Thoracic aorta (tissue), 2 donors: ENCODE measurements at places on chromosomes 16 and 17. TPM values are rescaled to one million over a fixed set of nuclear protein-coding genes. Genes with fewer than 3 reads are reported as not detected.

DNA sequence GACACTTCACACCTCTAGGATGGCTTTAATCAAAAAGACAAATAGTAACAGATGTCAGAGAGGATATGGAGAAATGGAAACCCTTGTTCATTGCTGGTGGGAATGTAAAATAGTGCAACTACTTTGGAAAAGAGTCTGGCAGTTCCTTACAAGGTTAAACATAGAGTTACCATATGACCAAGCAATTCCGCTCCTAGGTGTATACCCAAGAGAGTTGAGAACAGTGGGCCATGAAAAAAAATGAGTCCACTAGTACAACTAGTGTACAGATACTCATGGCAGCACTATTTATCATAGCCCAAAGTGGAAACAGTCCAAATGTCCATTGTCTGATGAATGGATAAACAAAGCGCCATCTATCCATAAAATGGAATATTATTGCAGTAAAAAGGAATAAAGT, 39.1 kb downstream of the OR1D5 start:
- DNase-seq, result no peak

The BEAN1 gene
- total RNA-seq, result 0.28 TPM

DNA sequence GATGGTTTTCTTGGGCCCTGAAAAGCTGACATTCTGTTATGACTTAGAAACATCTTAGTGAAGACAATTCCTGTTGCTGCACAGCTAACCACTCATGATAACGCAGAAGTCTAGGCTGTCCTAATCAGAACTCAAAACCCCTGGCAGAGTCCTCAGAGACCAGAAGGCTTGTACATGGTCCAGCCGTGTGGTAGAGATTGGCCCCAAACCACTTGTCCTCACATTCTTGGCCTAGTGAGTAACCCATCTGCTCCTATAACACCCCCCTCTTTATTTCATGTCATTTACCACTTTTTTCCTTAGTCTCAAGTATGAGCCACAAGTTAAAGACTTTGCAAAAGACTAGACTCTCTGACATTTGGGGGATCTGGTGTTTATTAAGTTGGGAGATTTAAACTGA, 116.5 kb upstream of the ADAMTS18 start:
- no peak for DNase-seq

The SEBOX gene
- total RNA-seq, result not detected

The RASD1 gene
- total RNA-seq, result 23.0 TPM

The C16orf92 gene
- not detected for total RNA-seq

GRCh38 chr17:44203731-44204440, 4.2 kb upstream of the ATXN7L3 start:
- DNase-seq, result no peak

The TOB1 gene
- total RNA-seq, result 19.8 TPM

The TOX3 gene
- total RNA-seq, result not detected

DNA sequence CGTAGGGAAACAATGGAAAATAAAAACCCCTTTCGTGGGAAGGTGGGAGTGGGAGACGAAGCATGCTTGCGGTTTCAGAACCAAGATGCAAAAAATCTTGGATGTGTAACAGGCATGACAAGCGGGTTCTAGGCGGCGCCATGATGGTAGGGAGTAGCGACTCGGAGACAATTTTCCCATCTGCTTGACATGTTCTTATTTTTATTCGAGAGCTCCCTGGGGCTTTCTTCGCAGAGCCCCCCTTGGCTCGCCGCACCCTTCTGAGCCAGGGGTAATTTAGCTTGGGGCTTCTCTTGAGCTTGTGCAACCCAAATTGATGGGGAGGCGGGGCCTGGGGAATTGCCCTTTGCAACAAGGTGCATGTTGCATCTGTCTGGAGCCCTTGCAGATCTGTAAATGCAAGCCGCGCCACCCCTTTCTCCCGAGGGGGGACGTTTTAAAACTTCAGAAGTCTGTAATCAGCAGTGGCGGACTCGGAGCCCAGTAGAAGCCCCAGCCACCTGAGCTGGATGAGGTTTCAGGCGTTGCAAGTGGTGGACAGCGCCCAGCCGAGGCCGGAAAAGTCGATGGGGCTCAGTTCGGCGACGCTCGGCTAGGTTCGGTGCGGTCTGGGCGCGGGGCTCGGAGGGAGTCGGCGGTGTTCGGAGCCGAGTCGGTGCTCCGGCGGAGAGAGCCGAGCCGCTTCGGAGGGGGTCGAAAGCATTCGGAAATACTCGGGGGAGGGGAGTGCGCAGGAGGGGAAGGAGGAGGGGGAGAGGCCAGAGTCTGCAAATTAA, 2.9 kb downstream of the GNAO1 start:
- DNase-seq, result peak; percentile 20

- DNase-seq, result no peak
These were observed 56.9 kb downstream of the MAP2K6 start for GRCh38 chr17:69471406-69471805.

DNA sequence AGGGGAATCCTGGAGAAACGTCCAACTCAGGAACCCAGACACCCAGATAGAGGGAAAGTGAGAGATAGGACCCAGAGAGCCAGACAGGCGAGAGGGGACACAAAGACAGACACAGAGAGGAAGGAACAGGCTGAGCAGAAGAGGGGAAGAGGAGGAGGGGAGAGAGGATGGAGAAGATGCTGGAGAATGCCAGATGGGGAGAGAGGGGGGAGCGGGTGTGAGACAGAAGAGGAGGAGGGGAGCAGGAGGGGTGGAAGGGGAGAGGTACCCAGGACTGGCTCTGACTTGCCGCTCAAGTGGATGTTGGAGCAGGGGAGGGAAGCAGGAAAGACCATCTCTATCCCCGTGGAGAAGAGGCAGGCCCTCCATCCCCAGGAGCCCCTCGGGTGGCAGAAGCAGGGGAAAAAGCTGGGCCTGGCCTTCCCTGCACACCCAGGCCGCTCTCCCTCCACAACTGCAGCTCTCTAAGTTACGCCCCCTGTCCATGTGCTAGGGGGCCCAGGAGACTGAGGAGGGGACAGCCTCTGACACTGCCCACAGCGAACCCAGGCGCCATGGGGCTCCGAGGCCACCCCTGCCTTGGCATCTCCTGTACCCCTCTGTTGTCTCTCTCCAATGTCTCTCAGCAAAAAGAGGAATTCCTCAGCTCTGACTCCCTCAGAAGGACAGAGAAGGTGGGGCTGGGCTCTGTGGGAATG, 4.8 kb downstream of the PPP1R9B start:
- DNase-seq, result no peak

The CDK5R1 gene
- total RNA-seq, result 1.1 TPM

The AXIN2 gene
- 27.4 TPM for total RNA-seq

The SPATA22 gene
- not detected for total RNA-seq

The SLC47A1 gene
- 17.0 TPM for total RNA-seq

GRCh38 chr17:57152967-57153528, 68.0 kb downstream of the AKAP1 start:
- no peak for DNase-seq

The ZMYND15 gene
- total RNA-seq, result 5.8 TPM

- DNase-seq, result no peak
These were observed 18.4 kb downstream of the GJD3 start for GRCh38 chr17:40345994-40346764.

DNA sequence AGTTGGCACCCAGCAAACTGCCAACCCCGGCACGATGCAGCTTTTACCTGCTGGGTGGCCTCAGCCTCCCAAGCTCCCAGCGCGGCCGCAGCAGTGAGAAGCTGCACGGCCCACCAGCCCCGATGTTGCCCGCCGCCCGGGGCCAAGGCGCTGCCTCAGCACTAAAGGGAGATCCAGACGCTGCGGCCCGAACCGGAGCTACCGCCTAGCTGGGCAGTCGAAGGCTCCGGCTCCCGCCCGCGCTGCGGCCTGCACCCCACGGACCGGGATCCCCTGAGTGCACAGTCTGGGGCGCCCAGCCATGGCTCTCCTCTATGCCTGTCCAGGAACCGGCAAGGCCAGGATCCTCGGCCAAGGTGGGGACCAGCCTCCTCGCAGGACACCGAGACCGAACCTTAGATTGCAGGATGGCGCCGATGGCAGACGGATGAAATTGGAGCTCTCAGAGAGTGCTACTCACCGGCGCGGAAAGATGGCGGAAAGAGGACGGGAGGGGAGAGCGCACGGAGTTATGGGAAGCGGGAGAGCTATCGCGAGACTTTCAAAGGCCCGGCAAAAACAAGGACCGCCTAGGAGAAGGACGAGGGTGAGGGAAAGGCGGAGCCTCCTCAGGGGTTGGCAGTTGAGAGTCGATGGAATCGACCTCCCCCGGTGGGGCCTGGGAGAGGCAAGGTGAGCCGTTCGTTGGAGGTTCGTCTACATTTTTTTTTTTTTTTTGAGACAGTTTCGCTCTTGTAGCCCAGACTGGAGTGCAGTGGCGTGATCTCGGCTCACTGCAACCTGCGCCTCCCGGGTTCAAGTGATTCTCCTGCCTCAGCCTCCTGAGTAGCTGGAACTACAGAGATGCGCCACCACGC, at the start of gene RPS15A:
Gene RPS15A, minus strand, starts transcription at position 485 of the 857 bp plus-strand sequence. CDS start 1,221 bp downstream, outside the sequence.
- DNase-seq, result peak; percentile 91

The VAT1 gene
- 91.5 TPM for total RNA-seq

The ATP1B2 gene
- total RNA-seq, result 1.1 TPM

- no peak for DNase-seq
These were observed 32.7 kb upstream of the AXIN2 start for GRCh38 chr17:65593855-65594845.

GRCh38 chr16:85530370-85530739, 82.8 kb upstream of the GSE1 start:
- DNase-seq, result no peak

- DNase-seq, result no peak
These were observed at the start of gene SF3B3 for GRCh38 chr16:70523743-70524398. Gene SF3B3 (plus strand): TSS chr16:70523816. CDS start chr16:70526657, 2,841 bp downstream.

DNA sequence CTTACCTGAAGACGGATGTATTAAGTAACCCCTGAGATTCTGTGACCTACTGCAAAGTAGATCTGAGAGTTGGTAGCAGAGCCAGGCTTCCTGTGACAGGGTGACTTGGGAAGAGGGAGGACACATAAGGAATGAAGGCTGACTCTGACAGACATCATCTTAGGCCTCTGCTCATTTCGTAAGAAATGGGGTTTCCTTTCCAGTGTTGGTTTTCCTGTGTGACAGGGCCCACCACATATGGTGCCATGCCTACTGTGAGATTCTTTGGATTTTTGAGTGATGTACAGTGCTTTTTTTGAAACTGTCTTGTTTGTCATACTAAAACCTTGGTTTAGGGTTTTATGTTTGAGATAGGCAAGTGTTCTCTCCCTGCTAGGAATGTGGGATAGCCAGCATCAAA, 12.7 kb downstream of the LIG3 start:
- DNase-seq, result no peak

- DNase-seq, result no peak
These were observed 3.4 kb upstream of the HP start for GRCh38 chr16:72050769-72051464.

The CACNB1 gene
- 14.3 TPM for total RNA-seq

- DNase-seq, result no peak
These were observed 76.6 kb downstream of the ABCC6 start for GRCh38 chr16:16146380-16147315.

DNA sequence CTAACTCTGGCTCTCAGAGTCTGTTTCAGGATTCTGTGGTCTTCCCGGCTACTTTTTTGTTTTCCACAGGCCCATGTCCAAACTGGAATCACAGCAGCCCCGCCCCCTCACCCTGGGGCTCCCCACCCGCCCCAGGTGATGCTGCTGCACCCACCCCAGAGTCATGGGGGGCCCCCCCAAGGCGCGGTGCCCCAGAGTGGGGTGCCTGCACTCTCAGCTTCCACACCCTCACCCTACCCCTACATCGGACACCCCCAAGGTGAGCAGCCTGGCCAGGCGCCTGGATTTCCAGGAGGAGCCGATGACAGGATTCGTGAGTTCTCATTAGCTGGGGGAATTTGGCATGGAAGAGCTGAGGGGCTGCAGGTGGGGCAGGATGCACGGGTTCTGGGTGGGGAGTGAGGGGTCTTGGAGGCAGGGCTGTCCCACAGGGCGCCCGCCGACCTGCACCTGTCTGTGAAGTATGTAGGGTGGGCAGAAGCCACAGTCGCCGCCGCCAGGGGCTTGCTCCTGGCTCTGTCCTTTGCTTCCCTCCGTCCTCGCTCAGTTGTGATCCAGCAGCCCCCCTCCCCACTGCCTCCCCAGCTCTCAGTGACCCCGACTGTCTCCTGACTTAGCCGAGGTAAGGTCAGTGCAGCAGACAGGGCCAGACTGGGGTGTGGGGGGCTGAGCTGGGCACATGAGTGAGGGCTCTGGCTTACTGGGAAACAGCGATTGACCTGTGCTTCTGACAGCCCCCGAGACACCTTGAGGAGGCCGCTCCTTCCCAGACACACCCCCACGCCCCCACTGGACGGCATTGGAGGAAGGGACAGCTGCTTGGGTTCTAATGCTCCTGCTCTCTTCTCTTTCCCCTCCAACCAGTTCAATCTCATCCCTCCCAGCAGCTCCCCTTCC, 10.0 kb downstream of the TUFM start:
- no peak for DNase-seq

- DNase-seq, result no peak
These were observed 29.1 kb downstream of the LDHD start for GRCh38 chr16:75087375-75087979.

The TAOK1 gene
- total RNA-seq, result 64.6 TPM

- no peak for DNase-seq
These were observed 21.4 kb upstream of the C17orf113 start for GRCh38 chr17:42071810-42072209.

The IST1 gene
- 154 TPM for total RNA-seq

The CACNG5 gene
- not detected for total RNA-seq

The CA4 gene
- total RNA-seq, result 4.3 TPM

DNA sequence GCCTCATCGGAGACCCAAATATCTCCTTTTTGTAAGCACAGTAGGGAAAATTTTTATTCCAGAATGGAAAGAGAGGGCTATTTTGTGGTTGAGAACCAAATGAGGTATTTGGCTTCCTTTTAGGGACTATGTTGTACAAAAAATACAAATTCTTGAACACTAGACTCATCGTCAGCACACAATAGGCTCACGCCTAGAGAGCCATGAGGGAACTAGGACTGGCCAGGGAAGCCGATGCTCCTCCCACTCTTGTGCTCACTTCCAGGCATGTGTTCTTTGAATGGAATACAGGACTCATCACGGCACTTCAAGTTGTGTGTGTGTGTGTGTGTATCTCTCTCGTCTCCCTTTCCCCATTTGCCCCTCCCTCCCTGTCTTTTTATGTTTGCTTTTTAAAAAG, 17.8 kb upstream of the BLMH start:
- no peak for DNase-seq

GRCh38 chr17:61410141-61411010, 10.7 kb downstream of the TBX2 start:
- DNase-seq, result no peak

DNA sequence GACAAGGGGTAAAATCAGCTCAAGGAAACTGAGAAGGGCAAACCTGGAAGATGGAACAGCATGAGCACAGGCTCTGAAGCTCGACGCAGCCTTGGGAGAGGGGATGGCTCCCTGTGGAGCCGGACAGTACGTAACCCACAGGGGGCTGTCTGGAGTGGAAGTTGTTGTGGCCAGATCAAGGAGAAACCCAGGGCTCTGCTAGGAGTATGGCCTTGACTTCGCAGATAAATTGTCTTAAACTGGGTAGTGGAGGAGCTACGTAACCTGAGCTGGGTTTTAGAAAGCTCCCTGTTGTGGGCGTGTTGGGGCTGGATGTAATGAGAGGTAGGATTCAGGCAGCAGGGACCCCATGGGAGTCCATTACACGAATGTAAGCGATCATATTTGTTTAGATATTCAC, 25.5 kb upstream of the AXIN2 start:
- DNase-seq, result no peak

- no peak for DNase-seq
These were observed 24.2 kb downstream of the SOST start for GRCh38 chr17:43734376-43734775.

- DNase-seq, result no peak
These were observed 41.1 kb downstream of the KLHDC4 start for GRCh38 chr16:87724490-87725291.

The SMTNL2 gene
- total RNA-seq, result 2.8 TPM
